ENCODE measurements at places on chromosomes 6 and 20. TPM values are rescaled to one million over a fixed set of nuclear protein-coding genes. Genes with fewer than 3 reads are reported as not detected.
A peak's percentile ranks its signal among the peaks of the same experiment; 100 is the strongest.

- H3K27ac ChIP-seq = peak overlapping the region; percentile 97
- peak overlapping the region; percentile 76 for H3K4me3 ChIP-seq
- DNase-seq = peak; percentile 61
- no peaks in the 10 kb centered on the region for H3K4me1 ChIP-seq
- H3K27me3 ChIP-seq = no peaks in the 10 kb centered on the region
Observed at GRCh38 chr6:21596145-21596948, 2.8 kb downstream of the SOX4 start.

DNA sequence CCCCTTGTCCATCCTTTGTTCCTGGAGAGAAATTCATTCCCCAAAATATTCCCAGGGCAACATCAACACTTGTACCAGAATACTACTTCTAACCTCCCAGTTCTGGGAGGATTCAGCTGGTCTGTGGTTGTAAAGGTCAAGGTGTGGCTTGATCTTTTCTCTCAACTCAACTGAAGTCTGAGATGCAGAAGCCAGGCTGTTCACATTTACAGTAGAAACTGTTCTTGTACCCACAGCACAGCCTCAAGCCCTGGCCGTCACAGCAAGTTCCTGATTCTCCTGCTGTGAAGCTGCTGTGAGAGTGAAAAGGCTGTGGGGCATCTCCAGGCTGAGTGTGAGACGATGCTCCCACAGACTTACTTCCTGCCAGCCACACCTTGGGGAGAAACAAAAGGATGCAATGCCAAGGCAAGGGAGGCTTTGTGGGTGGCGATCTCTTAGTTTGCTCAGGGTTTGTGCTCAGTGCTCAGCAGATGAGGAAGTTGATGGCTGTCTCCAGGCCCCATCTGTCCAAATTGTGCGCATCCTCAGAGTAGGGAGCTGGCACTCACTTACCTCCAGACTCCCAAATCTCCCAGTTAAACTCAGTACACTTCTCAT is 143.9 kb upstream of the FOXA2 start:
- DNase-seq = no peak
- no peaks in the 10 kb centered on the region for H3K36me3 ChIP-seq
- H3K4me1 ChIP-seq = no peaks in the 10 kb centered on the region
- no peak overlapping the region for H3K4me3 ChIP-seq
- H3K27ac ChIP-seq = no peak overlapping the region

The GINS1 gene
- total RNA-seq = not detected

DNA sequence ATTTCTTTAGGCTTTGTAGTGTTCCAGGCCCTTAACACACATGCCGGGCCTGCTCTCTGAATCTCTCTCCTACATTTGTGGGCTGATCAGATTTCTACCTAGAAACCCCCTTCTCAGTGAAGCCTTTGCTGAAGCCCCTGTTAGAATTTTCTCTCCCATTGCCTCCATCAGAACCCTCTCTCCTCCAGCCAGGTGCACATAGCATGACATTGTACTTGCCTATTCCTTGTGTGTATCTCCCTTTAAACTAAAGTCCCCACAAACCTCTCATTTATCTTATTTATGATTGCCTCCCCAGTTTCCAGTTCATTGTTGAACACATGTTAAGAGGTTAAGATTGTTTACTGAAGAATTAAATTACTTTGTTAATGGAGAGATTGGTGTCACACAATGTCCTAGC is 325.5 kb upstream of the CITED2 start:
- H3K27ac ChIP-seq = no peak overlapping the region
- no peaks in the 10 kb centered on the region for H3K27me3 ChIP-seq
- no peaks in the 10 kb centered on the region for H3K4me1 ChIP-seq

GRCh38 chr6:24391756-24392405 is 10.9 kb upstream of the MRS2 start:
- H3K36me3 ChIP-seq = no peaks in the 10 kb centered on the region
- no peak overlapping the region for H3K27ac ChIP-seq
- H3K4me1 ChIP-seq = no peaks in the 10 kb centered on the region
- H3K27me3 ChIP-seq = no peaks in the 10 kb centered on the region

The PSMB9 gene
- total RNA-seq = 50.7 TPM

DNA sequence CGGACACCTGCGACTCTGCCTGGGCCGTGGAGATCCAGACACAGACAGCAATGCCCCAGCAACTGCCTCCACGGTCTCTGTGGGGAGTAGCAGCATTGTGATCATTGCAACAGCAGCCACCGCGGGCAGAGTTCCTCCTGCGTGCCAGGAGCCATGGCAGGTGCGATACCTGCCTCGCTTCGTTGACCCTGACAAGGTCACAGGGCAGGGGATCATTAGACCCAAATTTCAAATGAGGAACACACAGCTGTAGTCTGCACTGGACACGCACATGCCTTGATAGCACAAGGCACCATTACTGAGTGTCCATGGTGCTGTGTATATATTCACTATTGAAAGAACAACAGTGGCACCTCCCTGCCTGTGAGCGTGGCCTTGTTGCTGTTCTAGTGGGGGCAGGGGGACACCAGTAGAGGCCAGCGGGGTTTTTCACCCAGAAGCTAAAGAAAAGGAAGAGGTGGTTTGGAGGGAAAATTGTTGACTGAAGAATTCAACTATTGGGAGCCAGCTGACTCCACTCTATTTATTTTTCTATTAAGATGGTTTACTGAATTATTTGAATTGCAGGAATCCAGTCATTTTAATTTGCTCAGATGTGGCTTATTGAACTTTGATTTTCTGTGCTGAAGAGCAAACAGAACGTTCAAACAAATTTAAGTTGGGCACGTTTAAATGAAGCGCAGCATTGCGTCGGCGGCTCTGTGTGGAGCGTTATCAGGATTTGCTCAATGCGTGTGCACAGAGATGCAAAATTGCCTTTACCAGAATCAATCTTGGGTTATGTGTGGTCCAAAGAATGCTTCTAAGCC is 60.2 kb upstream of the RPS6KA2 start:
- H3K36me3 ChIP-seq = no peaks in the 10 kb centered on the region
- H3K4me3 ChIP-seq = no peak overlapping the region
- DNase-seq = no peak
- H3K4me1 ChIP-seq = no peaks in the 10 kb centered on the region
- no peak overlapping the region for H3K27ac ChIP-seq
- no peaks in the 10 kb centered on the region for H3K27me3 ChIP-seq

DNA sequence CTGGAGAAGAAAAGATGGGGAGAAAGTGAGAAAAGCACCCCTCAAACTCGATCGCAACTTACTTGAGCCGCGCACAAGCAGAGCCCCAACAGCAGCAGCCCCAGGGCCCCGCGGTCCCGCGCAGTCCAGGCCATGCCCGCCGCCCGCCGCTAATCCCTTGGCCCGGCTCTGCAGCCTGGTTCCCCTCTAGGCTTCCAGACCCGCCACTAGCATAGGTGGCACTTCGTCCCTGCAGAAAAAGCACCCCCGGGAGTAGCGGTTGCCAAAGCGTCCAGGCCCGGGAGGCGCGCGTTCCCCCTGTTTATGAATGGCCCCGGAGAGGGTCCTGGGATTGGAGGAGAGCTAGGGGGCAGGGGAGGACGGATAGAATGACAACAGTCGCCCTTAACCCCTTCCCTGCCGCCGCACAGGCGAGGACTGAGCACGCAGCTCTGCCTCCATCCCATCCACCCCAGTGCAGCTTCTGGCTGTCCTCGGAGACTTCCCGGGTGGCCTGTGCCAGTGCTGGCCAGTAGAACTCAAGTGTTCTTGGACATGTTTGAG is 19.9 kb downstream of the COL9A1 start:
- H3K27me3 ChIP-seq = no peaks in the 10 kb centered on the region
- DNase-seq = no peak
- no peaks in the 10 kb centered on the region for H3K36me3 ChIP-seq
- H3K4me3 ChIP-seq = no peak overlapping the region

The HRH3 gene
- total RNA-seq = not detected

- H3K27ac ChIP-seq = no peak overlapping the region
- no peaks in the 10 kb centered on the region for H3K27me3 ChIP-seq
- DNase-seq = no peak
- no peaks in the 10 kb centered on the region for H3K4me1 ChIP-seq
- no peak overlapping the region for H3K4me3 ChIP-seq
Observed at GRCh38 chr6:11828262-11828870, 49.8 kb upstream of the ADTRP start.

Measured in uterus (tissue), 4 donors.